Stimulated activated CD8-positive, alpha-beta memory T cell treated with anti-CD3 and anti-CD28 coated beads, Interleukin-15, amount 100 ng/mL, for 1 hour (primary cell): ENCODE measurements at places on chromosomes 12 and 14.

- DNase-seq, result no peak
Observed at GRCh38 chr12:96189781-96190180, 4.4 kb upstream of the ELK3 start.

- DNase-seq, result no peak
Observed at GRCh38 chr12:60803147-60803546, 1207.3 kb downstream of the SLC16A7 start.

DNA sequence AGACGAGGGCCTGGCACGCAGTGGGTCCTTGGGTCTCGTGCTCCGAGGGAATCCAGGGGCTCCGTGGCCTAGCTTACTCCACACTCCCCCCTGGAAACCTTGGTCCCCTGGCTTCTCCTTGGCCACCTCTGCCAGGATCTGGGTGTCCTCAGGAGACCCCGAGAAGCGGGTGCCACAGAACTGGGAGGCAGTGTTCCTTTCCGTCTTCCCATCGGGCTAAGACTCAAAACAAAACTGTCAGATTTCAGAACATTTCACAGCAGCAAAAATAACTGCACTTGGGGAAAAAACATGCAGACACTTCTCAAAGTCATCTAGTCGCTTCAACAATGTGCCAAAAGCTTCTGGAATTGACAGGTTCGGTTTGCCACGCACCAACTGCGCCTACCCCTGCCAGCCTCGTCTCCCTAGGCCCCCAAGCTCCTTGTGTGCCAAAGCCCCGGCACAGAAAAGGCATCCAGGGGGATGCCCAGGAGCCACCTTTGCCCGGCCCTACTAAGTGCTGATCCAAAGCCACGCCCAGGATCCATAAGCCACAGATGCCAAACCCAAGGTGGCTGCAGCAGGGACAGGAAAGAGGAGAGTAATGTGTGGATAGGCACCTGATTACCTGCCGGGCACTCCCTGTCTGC lies 58.4 kb upstream of the DIO3 start:
- DNase-seq, result no peak

DNA sequence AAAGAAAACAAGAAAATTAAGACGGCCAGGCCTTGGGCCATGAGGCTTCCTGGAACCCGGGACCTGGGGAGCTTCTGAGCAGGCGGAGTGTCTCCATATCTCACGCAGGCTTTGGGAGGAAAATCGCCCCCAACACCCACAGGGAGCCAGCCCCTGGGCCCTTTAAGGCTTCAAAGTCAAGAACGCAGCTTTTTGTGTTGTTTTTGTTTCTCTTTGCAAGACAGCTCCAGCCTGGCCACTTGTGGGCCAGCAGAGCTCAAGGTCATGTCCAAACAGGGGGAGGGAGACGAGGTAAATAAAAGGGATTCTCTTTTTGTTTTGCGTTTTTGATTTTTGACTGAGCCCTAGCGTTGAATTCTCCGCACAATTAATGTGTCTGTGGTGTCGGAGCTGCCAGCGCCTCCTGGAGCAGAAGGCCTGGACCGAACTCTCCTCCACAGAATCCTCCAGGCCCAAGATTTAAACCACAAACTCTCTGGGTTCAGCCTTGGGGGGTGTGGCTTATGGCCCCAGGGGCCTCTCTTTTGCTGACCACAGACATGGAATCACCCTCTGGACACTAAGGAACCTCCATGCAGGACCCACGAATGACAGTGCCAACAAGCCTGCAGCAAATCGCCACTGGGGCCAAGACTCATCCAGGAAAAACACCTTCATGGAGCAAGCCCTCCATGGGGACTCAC lies 8.2 kb downstream of the SCARB1 start:
- no peak for DNase-seq

DNA sequence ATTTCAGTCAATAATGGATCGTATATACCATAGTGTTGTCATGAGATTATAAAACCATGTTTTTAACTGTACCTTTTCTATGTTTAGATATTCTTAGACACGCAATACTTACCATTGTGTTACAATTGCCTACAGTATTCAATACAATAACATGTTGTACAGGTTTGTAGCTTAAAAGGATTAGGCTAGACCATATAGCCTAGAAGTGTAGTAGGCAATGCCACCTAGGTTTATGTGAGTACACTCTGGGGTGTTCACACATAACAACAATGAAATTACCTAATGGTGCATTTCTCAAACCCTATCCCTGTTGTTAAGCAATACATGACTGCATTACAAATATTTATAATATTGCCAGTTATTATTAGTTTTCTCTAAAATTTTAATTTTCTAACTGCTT lies 144.2 kb downstream of the KCNC2 start:
- DNase-seq, result no peak

DNA sequence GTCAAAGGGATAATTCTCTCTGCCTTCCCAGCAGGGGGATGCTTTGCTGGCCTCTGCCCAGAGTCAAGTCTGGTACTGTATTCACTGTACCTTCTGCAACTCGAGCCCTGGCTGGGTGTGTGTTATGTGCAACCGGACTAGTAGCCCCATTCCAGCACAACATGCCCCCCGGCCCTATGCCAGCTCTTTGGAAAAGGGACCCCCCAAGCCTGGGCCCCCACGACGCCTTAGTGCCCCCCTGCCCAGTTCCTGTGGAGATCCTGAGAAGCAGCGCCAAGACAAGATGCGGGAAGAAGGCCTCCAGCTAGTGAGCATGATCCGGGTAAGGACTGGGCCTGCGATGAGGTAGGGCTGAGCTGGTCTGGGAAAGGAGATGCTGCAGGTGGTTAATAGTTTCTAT lies 3.3 kb downstream of the RNF31 start:
- DNase-seq, result no peak
